ENCODE measurements at places on chromosomes 13 and 19.

DNA sequence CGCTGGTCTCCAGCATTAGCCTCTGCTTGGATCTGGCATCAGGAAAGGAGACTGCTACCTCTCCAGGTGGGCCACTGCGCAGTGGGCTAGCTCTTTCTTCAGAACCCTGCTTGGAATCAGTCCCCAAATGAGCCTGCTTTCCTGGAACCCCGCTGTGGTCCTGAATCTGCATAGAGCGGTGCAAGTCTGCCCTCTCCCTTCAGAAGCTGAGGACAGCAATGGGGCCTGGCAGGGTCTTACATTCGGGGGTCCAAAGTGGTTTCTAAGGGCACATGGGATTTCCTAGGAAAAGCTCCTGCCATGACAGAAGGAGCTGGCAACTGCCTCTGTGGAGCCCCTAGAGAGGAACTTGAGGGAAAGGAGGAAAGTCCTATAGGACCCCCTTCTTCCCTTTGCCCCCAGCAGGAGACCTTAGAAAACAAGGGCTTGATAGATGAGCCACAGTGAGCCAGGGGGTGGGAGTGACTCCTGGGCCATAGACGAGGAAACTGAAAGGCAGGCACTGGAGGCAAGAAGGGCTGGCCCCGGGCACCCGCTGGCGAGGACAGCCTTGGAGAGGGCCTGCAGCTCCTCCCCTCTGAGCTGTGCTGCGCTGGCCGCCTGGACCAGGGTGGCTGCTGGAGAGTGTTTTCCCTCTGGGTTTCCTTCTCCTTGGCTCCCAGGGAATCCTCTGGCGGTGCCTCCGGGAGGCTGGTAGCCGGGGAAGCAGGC is 1.4 kb upstream of the VSTM2B start:
- no peak for DNase-seq

GRCh38 chr13:46831588-46832194 is 34.7 kb upstream of the ESD start:
- DNase-seq: peak; percentile 36

- DNase-seq: no peak
Measured at GRCh38 chr13:25295228-25295627, 6.2 kb upstream of the NUP58 start.

- peak; percentile 56 for DNase-seq
Measured at GRCh38 chr19:16830679-16831078, 1.5 kb downstream of the SIN3B start.

- no peak for DNase-seq
Measured at GRCh38 chr13:45934283-45934682, 82.7 kb upstream of the SIAH3 start.

DNA sequence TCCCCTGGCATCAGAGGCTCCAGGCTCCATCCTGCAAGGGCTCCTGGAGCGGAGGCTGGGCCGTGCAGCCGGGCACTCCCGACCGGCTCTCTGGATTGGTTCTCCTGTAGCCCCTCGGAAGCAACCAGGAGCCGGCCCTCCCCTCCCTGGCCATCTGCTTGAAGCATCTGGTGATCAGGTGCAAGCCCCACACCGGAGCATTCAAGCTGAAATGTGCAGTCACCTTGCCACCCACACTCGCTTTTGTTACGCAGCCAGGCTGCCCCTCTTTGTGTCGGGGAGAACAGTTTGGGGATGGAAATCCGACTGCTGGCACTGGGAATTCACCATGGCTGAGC is 258.8 kb downstream of the ZNF536 start:
- no peak for DNase-seq

GRCh38 chr13:94408314-94409036 is 71.0 kb downstream of the DCT start:
- DNase-seq: no peak

- no peak for DNase-seq
Measured at GRCh38 chr13:79880818-79881217, 399.9 kb downstream of the NDFIP2 start.

DNA sequence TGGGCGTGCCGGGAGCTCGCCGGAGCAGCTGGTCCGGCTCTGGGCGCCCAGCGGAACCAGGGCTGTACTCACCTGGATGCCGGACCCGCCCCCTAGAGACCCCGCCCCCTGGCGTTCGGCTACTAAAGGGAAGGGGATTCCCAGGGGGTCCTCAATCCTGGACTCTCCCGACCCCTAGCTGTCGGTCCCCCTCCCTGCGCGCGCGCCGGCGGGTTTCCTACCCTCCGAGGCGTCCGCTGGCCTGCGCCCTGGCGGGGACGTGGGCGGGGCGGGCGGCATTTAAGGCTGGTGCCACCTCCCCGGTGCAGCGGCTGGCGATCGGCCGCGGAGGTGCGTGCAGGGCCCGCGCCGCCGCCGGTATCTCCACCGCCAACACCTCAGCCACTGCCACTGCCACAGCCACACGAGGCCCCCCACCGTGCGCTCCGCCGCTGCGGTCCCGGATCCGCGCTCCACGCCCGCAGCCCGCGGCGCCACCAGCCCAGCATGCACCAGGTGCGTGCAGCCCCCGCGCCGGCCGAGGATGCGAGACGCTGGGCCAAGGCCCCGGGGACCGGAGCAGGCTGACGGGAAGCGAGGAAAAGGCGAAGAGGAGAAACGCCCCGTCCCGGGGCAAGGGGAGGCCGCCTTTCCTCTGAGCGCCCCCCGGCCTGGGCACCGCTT is at the start of gene ATP12A:
Gene ATP12A (plus strand): TSS at position 151 of the 663 bp plus-strand sequence. CDS start 336 bp downstream, at position 487.
- no peak for DNase-seq

GRCh38 chr13:79352107-79352506 is 53.9 kb downstream of the RBM26 start:
- no peak for DNase-seq

DNA sequence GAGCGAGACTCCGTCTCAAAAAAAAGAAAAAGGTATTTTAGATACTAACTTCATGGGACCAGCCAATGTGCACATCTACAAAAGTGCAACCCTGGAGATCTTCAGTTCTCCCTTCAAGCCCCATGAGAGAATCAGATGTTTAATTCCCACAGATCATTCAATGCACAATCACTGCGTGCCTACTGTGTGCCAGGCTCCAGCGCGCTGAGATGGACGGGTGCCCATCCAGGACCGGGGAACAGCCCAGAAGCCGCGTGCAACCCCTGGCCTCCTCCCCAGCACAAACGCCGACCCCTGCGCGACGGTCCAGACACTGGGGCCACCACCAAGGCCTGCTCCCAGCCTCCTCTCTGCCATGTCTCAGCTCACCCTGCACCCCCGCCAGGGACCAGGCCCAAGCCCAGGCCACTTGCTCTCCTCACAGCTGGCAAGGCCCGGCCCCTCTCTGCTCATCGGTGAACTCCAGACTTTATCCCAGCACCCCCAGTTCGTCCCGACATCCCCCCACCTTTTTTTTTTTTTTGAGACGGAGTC is 5.3 kb downstream of the BTBD2 start:
- no peak for DNase-seq

GRCh38 chr13:113981611-113982295 is 7.9 kb upstream of the C13orf46 start:
- no peak for DNase-seq

- DNase-seq: peak; percentile 56
Measured at GRCh38 chr19:54154603-54155345, 4.7 kb downstream of the LENG1 start.

DNA sequence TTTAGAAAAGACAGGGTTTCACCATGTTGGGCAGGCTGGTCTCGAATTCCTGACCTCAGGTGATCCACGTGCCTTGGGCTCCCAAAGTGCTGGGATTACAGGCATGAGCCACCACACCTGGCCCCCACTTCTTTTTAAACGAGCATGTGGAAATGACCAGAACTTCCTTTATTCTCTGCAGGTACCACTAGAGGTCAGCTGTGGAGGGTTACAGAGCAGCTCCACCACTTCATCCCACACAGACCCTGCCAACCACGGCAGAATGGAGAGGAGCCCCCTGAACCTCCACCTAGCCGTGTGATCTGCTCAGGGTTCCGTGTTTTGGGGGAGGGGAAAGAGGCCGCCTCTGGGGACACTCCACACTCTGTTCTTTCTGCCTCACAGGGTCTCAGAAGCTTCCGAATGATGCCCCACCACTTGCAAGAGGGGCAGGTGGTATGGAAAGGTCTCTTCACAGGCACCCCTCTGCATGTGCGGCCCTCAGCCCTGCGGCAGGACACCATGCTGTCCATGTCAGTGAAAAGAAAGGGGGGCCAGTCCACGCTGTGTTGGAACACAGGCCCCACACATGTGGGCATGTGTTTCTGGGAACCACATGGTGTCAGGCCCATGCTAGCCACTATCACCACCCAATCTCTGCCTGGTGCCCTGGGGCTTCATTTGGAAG is 465.0 kb downstream of the TSHZ3 start:
- DNase-seq: no peak

GRCh38 chr13:112783978-112784371 is 94.1 kb downstream of the ATP11A start:
- no peak for DNase-seq

DNA sequence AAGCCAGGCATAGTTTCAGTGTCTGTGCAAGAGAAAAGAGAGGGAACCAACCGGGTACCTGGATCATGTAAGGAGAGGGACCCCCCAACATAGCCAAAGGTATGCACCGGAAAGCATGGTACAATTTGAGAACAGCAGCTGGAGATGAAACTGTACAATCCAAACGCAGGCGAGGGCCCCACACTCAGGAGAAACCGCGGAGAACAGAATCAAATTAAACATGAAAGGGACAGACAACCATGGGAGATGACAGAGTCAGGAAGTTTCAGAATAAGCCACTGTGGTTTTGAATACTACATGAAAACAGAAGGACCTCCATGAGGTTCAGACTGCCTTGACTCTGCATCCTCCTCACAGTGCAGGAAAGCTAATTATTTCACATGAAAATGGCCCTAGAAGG is 62.9 kb upstream of the SPATA13 start:
- DNase-seq: no peak

- DNase-seq: no peak
Measured at GRCh38 chr13:75418997-75419396, 63.0 kb downstream of the TBC1D4 start.

GRCh38 chr13:110213461-110214074 is 93.4 kb downstream of the COL4A1 start:
- no peak for DNase-seq

DNA sequence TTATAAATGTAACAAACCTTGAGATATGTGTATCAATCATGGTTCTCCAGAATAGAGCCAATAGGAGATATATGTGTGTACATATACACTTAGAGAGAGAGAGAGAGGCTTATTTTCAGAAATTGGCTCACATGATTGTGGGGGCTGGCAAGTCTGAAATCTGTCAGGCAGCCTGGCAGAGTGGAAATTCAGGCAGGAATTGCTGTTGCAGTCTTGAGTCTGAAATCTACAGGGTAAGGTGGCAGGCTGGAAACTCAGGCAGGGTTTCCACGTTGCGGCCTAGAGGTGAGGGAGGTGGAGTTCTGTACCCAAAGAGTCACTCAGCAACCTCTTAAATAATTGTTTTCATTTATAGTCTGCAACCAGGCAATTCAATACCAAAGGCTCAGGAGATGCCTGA is 218.4 kb downstream of the B3GLCT start:
- no peak for DNase-seq

DNA sequence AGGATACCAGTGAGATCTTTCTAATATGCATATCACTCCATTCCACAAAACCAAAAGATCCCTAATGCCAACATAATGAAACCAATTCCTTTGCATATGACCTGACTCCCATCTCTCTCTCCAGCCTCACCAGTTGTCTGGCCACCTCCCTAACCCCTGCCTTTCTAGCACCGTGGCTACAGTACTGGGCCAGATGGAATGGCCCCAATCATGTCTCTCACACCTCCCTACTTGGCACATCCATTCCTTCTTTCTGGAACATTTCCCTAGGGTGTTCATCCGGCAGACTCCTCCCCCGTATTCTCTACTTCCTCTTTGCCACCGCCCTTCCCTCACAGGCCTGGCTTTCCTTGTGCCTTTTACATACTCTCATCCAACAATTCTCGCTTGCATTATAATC is 62.0 kb downstream of the GPALPP1 start:
- no peak for DNase-seq

- DNase-seq: peak; percentile 82
Measured at GRCh38 chr19:35882114-35882832, 13.9 kb downstream of the APLP1 start.

DNA sequence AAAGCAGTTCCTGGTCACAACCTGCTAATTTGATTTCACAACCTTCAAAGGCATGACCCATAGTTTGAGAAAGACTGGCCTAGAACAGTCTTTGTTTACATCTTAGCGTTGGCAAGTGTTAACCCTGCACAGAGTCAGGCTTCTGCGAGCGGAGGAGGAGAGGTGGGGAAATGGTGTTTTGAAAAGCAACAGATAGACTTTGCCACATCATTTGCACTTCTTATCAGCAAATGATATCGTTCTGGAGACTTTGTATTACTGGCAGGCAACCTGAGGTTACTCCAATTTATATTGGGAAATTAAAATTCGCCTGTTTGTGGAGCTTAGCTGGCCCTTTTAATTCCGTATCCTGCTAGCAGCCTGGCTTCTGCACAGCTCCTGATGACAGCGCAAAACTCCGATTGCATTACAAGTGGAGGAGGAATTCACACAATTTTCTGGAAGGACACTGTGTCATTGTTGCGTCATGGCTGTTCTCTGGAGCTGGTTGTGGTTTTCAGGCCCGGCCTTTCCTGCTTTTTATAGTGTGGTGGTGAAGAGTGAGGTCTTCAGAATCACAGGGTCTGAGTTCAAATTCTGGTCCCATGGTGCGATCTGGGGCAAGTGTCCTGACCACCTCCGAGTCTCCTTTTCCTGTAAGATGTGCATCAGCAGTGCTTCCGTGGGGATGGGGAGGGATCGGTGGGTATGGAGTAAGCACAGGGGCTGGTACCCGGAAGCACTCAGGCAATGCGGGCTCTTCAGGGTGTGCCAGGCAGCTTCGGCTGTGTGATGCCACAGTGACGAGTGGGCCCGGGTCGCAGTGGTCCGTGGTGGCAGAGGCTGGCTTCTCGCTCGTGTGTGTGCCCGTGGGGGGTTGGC is 49.1 kb upstream of the EHD2 start:
- peak; percentile 97 for DNase-seq

DNA sequence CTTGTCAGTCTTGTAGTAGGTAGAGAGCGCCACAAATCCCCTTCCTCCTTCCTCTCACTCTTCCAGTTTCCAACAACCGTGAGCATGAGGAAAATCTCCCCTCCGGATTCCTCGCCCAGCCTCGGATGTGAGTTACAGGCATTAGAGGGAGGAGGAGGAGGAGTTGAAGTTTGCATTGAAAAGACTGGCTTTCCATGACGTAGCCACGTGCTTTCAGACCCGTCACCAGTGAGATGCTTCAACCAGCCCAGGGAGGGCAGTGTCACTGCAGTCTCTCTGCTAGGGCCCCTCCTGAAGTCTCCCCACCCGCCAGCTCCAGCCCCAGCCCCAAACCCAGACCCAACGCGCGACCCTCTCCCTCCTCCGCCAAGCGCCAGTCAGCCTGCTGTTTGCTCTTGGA is 442 bp upstream of the FGF14 start:
- DNase-seq: no peak

- DNase-seq: peak; percentile 13
Measured at GRCh38 chr13:109389892-109390345, 396.5 kb downstream of the IRS2 start.

DNA sequence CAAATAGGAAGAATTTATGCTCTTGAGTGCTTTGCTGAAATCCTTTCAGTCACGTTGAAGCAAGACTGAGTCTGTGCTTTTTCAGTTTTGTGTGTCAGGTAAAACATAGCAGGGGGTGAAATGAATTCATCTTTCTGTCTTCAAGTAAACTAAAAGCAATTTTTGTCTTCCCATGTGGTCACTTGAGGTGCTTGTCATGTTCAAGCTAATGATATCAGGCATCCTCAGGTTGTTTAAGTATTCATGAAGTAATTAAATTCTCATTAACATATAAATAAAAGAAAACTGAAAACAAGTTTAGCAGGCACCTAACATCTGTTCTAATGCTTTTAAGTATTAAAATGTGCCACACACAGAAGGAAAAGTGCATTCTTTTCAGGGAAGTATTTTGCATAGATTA is 2701.3 kb downstream of the PCDH9 start:
- DNase-seq: no peak

All from HFFc6 (cell line).